ENCODE measurements at places on chromosomes 6 and 20.

- DNase-seq: no peak
Measured at GRCh38 chr6:133100865-133101264, 140.3 kb upstream of the EYA4 start.

- DNase-seq: no peak
Measured at GRCh38 chr6:152811785-152812184, 61.2 kb downstream of the VIP start.

DNA sequence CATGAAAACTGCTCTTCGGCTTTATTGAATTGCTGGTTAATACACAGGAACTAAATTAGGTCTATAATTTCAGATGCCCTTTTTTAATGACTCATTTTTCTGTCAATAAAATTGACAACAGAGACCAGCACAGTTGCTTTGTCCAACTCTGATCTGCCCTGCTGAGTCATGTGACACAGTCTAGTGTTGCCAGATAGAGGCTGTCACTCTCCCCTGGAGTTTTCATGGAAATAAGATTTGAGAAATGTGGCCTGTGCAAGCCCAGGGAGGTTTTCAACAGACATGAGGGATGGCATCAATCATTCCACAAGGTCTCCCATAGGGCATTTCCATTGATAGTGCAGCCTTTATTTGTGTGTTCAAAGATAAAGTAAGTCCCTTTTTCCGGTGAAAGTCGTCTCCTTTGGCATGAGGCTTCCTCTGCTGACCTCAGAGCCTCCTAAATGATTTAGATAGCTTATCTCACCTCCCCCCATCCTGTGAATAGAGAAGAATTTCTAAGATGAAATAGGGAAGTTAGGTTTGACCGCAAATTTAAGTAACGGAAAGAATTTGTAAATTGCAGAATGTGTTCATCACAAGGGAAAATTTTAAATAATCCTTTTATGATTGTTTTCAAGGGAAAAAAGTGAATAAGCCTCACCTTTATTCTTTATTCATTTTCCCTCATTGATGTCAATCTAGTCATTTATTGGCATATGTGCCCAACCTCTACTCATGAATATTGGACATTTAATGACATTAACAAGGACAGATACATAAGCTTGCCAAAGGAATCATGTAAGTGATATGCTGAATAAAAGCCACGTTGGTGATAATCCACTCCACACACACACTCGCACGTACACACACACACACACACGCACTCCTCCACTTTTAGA is 277.7 kb downstream of the ADGB start:
- DNase-seq: no peak

DNA sequence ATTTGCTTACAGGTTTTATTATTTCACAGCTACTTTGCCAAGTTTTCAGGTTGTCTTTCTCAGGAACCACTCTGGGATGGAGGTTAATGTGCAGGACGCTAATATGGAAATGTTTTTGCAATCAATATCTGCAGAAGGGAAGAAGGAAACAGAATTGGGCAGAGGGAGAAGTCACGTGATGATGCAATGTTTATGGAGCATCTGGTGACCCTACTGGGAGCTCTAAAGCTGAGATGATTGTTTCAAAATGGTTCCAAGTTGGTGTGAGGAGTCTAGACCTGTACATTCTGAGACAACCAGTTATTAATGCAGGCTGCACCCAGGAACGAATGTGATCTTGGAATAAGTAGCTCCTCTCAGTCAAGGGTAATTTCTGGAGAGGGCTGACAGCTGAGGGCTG is 905.4 kb upstream of the FLRT3 start:
- no peak for DNase-seq

DNA sequence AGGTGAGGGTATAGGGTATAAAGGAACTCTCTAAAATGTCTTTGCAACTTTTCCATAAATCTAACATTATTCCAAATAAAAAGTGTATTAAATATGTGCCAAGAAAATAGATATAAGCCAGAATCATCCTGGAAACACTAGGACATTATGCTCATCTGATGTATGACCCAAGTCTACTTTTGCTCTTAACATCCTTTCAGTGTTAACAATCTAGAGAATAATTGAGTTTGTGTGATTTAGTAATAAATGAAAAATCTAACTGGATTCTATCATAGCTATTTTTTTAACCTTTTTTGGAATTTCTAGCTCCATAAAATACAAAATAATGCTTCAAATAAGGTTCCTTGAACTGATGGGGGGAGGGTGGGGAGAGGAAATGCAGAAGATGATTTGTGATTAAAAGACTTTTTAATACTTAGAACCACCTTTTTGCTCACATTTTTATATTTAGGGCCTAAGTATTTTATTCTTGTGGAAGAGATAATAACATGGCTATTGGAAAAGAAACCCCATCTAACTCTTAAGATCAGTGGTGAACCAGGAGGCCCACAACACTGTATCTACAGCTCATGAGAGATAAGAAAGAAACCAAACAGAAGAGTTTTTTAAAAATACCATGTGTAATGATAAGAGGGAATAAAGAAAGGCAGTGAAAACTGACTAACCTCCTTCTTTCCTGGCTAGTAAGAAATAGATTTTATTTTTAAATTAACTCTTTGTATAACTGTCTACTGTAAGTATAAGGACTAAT is 68.5 kb downstream of the PDSS2 start:
- DNase-seq: no peak

DNA sequence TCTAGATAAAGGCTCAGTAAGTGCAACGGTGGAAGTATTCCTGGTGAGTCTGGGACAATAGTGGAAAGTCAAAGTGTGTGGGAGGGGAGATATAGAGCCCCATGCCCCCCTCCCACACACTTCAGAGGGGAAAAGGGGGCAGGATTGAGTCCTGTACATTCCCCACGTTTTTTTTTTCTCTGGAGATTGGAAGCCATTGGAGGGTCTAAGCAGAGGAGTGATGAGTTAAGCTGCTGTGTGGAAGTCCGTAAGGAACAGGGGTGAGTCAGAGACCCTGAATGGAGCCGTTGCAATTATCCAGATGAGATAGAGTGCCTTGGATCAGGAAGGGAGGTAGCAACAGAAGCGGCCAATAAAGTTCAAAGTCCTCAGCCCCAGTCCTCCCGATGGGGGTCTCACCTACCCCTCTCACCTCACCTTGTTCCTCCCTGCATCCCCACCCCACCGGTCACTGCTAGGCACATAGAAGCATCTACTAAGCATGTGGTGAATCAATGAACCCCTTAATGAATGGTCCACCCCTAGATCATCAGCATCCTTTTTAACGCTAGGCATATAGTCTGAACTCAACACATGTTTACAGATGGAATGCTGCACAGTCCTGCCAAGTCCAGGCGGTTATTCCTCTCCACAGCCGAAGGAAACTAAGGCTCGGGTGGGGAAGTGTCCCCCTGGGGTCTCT is 662 bp upstream of the SLC9A8 start:
- no peak for DNase-seq

GRCh38 chr20:2402271-2402980 is 21.7 kb downstream of the TGM6 start:
- DNase-seq: no peak

GRCh38 chr20:63273635-63274380 is 1.2 kb downstream of the ARFGAP1 start:
- DNase-seq: no peak

Data from activated naive CD4-positive, alpha-beta T cell treated with anti-CD3 and anti-CD28 coated beads, Interleukin-2, amount 50 U/mL, for 72 hours (primary cell).